ENCODE measurements at places on chromosomes 12 and 14. TPM values are rescaled to one million over a fixed set of nuclear protein-coding genes. Genes with fewer than 3 reads are reported as not detected.

The ST8SIA1 gene
- total RNA-seq: 1.5 TPM

The LMNTD1 gene
- total RNA-seq: not detected

The PRB2 gene
- not detected for total RNA-seq

The CMKLR1 gene
- not detected for total RNA-seq

The KRT2 gene
- total RNA-seq: not detected

The MLXIP gene
- total RNA-seq: 28.7 TPM

The PIWIL1 gene
- total RNA-seq: not detected

The CDC42BPB gene
- 0.72 TPM for total RNA-seq

The EMP1 gene
- 3.6 TPM for total RNA-seq

The USP44 gene
- 15.5 TPM for total RNA-seq

The GPR162 gene
- 2.0 TPM for total RNA-seq

The LTBR gene
- 1.5 TPM for total RNA-seq

The GXYLT1 gene
- 5.3 TPM for total RNA-seq

The KANSL2 gene
- total RNA-seq: 47.3 TPM

The ACVRL1 gene
- total RNA-seq: not detected

The SLC4A8 gene
- total RNA-seq: 1.1 TPM

The AMDHD1 gene
- 1.1 TPM for total RNA-seq

The CDH24 gene
- total RNA-seq: 0.72 TPM

The COX8C gene
- not detected for total RNA-seq

The SYCP3 gene
- 0.09 TPM for total RNA-seq

The CCDC197 gene
- total RNA-seq: not detected

The ENDOU gene
- not detected for total RNA-seq

The SYT1 gene
- not detected for total RNA-seq

The SYNDIG1L gene
- not detected for total RNA-seq

The KRT73 gene
- not detected for total RNA-seq

The IGF1 gene
- total RNA-seq: 1.2 TPM

The BCDIN3D gene
- total RNA-seq: 5.3 TPM

The C12orf43 gene
- 20.7 TPM for total RNA-seq

The TUNAR gene
- not detected for total RNA-seq

The TRPV4 gene
- total RNA-seq: not detected

The BDKRB2 gene
- not detected for total RNA-seq

The TAS2R7 gene
- total RNA-seq: not detected

The CLEC6A gene
- total RNA-seq: not detected

The PCED1B gene
- total RNA-seq: 117 TPM

The OAS1 gene
- total RNA-seq: 26.8 TPM

The GPX2 gene
- total RNA-seq: not detected

The MAP1LC3B2 gene
- 1.9 TPM for total RNA-seq

The ANO2 gene
- not detected for total RNA-seq
